COR-L47 (cell line): ENCODE measurements at places on chromosomes 4 and X.

DNA sequence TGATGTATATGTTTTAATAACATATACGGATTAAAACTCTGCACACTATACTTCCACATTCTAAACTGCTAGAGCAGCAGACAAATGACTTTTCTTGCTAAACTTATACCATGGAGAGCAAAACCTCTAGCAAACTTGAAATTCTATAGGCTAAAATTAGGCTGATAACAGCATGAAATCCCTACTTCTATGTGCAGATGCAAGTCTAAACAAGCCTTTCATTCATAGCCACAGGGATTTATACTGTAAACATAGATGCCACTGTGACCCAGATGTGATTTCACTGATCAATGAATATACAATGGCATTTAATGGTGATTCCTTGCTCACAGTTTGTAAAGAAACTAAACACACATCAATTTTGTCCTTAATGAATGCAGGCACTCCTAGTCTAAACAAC, 151.0 kb downstream of the ANTXR2 start:
- DNase-seq, result peak; percentile 10

- DNase-seq, result no peak
Observed at GRCh38 chr4:140289486-140289885, 84.0 kb upstream of the SCOC start.

GRCh38 chr4:36053930-36054329, 190.4 kb downstream of the ARAP2 start:
- DNase-seq, result no peak

DNA sequence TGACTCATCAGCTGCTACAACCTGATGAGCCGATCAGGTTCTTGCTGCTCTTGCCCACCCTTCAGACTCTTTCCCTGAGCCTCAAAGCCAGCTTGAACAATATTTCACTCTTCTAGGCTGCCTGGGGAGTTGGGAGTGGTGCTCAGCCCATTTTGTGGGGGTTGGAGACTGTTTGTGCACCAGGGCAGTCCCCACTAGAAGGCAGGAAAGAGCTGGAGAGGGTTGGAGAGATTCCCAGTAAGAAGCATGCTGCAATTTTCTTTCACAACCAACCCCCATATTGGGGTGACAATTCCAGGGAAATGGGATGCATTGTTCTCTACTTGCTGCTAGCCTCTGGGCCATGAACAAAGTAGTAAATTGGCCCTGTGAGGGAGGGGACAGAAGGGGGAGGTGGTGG, 44.1 kb downstream of the SLC16A2 start:
- no peak for DNase-seq

GRCh38 chrX:24979081-24979480, 36.7 kb downstream of the ARX start:
- DNase-seq, result no peak
